ENCODE measurements at places on chromosomes 12 and 14. TPM values are rescaled to one million over a fixed set of nuclear protein-coding genes. Genes with fewer than 3 reads are reported as not detected.

- no peak for DNase-seq
These were observed 5.7 kb downstream of the RAB35 start for GRCh38 chr12:120110550-120111501.

DNA sequence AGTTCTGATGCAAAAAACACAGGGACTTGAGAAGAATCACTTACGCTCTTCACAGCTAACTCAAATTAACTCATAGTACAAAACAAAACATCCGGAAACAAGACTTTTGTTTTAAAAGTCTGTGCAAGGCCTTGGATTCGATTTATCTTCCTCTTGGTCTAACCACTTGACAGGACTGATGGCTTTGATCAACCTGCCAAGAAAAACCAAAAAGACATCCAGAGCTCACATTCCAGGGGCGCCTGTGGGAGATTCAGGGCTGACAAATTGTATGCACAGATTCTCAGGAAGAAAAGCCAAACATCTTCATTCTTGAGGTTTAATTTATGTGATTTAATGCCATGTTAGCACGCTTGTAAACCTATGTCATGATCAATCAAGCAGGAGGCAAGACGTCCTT lies 129.1 kb upstream of the TMCC3 start:
- DNase-seq: peak; percentile 91

DNA sequence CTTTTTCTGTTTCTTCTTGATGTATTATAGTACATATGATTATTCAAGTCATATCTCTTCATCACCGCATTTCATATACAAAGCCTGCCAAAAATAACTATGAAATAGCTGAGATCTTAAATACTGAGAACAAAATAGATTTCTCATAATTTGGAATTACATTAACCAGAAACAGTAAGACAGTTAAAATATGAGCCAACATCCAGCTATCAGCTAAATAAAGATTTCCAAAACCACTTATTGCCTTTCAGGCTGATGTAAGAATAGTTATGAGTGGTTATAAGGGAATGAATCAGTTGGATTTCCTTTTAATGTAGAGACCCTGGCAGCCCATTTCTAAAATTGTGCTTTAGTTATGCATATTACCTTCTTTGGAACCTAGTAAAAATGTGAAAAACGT lies 47.4 kb downstream of the TMEM117 start:
- DNase-seq: no peak

GRCh38 chr12:122893208-122894153 lies 2.4 kb downstream of the VPS37B start:
- DNase-seq: no peak

- DNase-seq: no peak
These were observed 1.6 kb upstream of the NFATC4 start for GRCh38 chr14:24366413-24366720.

DNA sequence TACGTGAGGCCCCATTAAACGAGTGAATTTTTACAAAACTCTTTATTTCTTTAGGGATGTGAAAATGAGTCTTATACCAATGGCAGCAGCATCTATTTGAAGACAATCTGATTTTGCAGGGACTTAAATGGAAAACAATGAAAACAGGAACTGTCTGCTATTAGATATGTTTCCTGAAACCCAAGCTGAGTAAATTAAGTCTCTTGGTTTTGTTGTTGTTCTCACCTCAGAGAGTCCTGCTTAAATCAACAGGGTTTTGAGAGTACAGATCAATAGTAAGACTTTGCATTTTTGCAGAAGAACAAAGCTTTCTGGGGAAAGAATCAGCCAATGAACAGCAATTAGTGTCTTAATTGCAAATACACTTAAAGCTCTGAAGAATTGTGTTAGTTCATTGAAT lies 39.1 kb upstream of the LGR5 start:
- no peak for DNase-seq

DNA sequence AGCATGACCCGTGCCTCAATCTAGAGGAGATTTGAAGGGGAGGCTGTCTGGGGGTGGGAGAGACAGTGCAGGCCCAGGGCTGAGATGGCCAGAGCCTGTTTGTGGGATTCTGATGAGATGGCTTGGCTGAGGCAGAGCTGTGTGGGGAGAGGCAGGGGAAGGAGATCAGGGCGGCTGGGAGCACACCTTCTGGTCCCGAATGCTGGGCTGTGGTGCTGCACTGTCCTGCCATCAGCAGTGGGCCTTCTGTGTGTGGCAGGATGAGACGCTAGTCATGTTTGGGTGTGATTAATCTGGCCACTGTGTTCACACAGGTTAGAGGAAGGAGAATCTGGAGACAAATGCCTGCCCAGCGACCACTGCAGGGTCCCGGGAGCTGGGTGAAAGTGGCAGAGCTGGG lies 300.9 kb downstream of the CACNA1C start:
- no peak for DNase-seq

DNA sequence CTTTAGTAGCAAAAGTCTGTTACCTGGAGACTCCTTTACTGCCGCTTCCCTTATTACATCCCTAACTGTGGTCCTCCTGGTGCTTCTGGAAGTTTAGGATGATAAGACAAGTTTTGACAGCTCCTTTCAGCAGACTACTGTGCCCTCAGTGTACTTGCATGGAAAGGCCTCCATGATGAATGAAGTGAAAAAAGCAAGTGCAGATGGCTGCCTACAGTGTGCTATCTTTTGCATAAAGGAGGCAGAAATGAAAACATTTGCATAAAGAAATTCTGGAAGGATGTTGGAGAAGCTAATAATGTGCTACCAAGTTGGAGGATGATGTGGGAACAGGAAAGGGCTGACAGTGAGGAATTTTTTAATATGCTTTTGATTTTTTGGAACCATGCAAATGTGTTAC lies 4.5 kb downstream of the TCTN2 start:
- no peak for DNase-seq

- peak; percentile 91 for DNase-seq
These were observed 135.9 kb downstream of the TMEM30B start for GRCh38 chr14:61145034-61145902.

DNA sequence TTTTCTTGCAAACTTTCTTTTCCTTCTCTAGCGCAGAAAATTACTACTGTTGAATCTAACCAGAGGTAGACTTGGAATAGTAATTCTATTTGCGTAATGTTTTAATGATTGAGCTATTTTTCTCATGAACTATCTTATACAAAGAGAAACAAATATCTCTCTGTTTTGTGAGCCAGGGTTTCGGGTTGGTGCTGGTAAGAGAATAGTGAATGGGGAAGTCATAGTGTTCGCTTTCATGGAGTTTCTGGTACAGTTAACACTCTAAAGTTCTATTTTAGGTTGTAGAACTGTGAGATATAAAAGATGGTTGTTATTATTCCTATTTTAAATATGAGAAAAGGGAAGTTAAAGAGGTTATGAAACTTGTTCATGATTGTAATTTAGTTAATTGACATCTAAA lies 6.6 kb downstream of the CLEC1B start:
- DNase-seq: no peak

GRCh38 chr12:92675092-92675865 lies 27.5 kb upstream of the PLEKHG7 start:
- peak; percentile 3 for DNase-seq

- DNase-seq: no peak
These were observed 26.9 kb upstream of the RXYLT1 start for GRCh38 chr12:63752841-63753240.

DNA sequence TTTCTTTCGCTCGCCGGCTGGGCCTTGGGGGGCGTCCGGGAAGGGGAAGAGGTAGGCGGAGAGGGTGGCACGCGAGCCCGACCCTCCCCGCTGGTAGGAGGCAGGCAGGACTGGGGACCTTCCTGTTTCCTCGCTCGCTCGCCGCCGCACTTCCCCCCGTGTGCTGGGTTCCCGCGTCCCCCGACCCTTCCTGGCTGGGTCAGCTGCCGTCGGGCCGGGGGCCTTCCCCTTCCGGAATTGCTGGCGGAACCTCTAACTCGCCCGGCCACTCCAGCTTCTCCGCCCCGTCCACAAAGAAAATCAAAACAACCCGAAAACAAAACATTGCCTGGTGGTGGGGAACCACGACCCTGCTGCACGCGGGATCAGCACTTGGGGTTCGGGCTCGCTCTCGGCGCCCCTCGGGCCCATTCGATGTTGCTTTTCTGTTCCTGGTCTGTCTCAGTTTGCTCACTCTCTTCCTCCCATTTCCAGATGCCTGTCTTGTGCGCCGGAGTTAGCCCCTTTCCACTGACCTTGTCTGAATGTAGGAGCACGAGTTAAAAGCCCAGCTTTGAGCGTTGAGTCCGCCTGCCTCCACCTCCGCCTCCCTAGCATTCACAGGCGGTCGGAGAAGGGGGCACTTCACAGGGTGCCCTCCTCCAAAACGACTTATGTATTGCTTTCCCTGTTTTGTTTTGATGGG lies 581 bp downstream of the PAPOLA start:
- DNase-seq: peak; percentile 35

- peak; percentile 45 for DNase-seq
These were observed 27.3 kb downstream of the PTPRB start for GRCh38 chr12:70609739-70610491.

DNA sequence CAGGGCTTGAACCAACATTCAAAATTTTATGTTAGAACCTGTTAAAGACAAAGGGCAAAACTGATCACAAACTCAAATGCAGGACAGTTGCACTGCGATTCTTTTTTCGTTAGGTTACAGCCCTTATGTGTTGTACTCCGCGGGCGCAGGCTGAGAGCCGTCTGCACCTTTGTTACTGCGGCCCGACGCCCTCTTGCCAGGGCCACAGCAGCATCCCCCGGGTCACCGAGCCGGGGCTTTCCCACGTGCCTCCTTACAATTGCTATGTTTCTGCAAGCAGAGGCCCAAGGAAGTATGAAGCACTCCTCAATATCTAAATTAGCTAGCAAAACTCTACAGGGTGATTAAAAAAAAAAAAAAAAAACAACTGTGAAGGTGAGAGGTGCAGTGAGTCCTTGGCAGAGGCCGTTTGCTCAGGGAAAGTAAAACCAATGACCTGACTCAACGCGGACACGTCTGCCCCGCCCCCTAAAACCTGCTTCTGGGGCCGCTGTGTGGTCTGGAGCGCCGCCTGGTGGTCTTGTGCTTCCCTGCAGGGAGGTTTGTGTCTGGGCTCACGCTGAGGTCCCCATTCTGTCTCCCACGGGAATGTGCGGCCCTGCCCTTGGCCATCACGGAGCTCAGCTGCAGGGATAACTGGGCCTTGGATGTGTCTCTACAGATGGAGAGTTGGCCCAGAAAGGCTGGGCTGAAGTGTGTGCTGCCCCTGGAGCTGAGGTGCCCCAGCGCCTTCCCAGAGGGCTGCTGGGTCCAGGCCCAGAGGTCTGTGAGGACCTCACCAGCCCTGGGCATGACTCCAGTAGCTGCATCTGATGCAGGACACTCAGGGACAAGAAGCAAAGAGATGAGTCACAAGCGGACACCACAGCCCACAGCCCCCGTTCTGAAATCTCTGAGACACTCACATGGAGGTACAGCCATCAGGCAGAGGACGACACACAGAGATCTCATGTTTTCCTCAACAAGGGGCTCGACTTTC lies 418.5 kb downstream of the TMEM121 start:
- peak; percentile 57 for DNase-seq

GRCh38 chr14:72970058-72970630 lies 43.9 kb downstream of the DCAF4 start:
- no peak for DNase-seq

Gene NYNRIN
- not detected for total RNA-seq

Gene TOMM20L
- not detected for total RNA-seq

Gene SLC4A8
- total RNA-seq: 12.3 TPM

Gene SRGAP1
- total RNA-seq: 3.0 TPM

Gene RIMKLB
- 4.0 TPM for total RNA-seq

Gene CLEC1B
- not detected for total RNA-seq

Gene SERPINA12
- not detected for total RNA-seq

Gene CACNA1C
- total RNA-seq: 3.6 TPM

Gene KCNK13
- total RNA-seq: 0.05 TPM

Gene TAS2R50
- total RNA-seq: not detected

Gene FAM161B
- 4.0 TPM for total RNA-seq

Gene CRIP1
- not detected for total RNA-seq

Gene KRT86
- 8.1 TPM for total RNA-seq

Gene CATSPERB
- not detected for total RNA-seq

Gene RIN3
- 1.1 TPM for total RNA-seq
